Suppressor macrophage treated with lipopolysaccharide for 4 hours (primary cell): ENCODE measurements at places on chromosomes 7 and 10.

- no peak for DNase-seq
Measured at GRCh38 chr10:5532618-5533097, 7.9 kb downstream of the CALML3 start.

- DNase-seq = no peak
Measured at GRCh38 chr7:114864278-114864677, 57.6 kb upstream of the MDFIC start.

- DNase-seq = no peak
Measured at GRCh38 chr7:4958477-4959301, at the start of gene MMD2. Gene MMD2 (minus strand): TSS chr7:4959187. CDS start chr7:4959017, 170 bp downstream.

DNA sequence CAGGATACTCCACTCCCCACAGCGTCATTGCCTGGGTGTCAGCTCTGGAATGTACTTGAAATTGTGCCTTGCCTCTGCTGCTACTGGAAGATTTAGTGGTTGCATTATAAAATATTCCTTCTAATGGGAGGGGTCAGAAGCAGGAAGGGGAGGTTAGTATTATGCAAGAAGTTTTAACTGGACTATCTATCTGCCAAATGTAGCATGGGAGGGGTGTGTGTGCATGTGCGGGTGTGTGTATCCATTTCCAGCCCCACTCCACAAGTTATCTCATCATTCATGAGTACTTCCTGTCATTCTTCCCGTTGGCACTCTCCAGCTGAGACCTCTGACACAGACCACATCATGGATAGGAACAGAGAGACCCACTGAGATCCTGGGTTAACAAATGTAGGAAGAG lies 13.4 kb downstream of the MBL2 start:
- DNase-seq = no peak

DNA sequence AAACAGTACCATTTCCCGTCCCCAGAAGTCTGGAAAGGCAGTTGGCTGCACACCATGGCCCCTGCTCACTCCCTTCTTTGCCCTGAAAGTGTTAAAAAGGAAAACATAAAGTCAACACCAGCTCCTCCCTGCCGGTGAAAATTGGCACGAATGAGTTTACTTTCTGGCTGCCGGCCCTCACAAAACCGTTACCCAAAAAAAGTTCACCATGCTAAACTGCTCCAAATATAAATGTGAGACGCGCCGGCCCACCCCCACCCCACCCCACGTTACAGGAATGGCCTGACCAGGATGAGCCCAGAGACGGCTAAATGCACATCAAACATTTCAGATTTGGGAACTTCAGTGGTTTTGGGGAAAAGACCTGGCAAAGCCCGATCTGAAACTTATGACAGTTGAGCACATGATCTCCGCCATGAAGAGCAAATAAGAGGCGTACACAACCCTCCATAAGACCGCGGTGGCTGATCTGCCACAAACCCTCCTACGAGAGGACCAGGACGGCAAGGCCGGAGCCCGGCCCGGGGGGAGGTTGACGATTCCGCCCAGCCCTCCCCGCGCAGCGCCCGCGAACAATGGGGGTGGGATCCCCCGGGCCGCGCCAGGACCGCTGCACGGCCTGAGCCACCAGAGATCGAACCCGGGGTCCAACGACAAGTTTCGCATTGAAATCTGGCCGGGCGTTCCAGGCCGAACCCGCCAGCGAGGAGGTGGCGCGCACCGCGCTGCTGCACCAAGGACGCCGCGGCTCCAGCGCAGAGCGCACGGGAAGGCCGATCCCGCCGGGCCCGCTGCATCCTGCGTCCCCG lies 952 bp downstream of the DIP2C start:
- peak; percentile 0 for DNase-seq

DNA sequence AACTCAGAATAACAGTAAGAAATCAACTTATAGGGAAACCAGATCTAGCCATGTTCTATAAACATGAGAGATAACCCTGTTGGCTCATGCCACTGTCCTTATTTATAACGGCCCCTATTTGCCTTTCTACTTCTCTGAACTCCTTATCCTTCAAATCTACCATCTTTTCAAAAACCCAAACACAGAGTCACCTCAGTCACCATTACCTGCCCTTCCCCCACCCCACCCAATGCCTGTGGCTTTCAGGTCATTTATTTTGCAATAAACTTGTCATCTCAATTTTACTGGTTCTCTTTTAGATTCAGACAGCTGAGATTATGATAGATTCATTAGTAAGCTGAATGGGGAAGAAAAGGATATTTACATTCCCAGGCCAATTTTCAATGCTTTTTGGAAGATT lies 53.6 kb downstream of the KMT2C start:
- no peak for DNase-seq

DNA sequence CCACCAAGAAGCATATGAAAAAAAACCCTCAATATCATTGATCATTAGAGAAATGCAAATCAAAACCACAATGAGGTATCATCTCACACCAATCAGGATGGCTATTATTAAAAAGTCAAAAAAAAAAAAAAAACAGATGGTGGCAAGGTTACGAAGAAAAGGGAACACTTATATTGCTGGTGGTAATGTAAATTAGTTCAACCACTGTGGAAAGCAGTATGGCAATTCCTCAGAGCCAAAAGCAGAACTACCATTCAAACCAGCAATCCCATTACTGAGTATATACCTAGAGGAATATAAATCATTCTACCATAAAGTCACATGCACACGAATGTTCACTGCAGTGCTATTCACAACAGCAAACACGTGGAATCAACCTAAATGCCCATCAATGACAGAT lies 46.0 kb downstream of the CNOT4 start:
- DNase-seq = peak; percentile 15

GRCh38 chr7:90894122-90894521 lies 298.0 kb downstream of the CDK14 start:
- no peak for DNase-seq

GRCh38 chr7:14436878-14437277 lies 447.4 kb upstream of the ETV1 start:
- DNase-seq = no peak

DNA sequence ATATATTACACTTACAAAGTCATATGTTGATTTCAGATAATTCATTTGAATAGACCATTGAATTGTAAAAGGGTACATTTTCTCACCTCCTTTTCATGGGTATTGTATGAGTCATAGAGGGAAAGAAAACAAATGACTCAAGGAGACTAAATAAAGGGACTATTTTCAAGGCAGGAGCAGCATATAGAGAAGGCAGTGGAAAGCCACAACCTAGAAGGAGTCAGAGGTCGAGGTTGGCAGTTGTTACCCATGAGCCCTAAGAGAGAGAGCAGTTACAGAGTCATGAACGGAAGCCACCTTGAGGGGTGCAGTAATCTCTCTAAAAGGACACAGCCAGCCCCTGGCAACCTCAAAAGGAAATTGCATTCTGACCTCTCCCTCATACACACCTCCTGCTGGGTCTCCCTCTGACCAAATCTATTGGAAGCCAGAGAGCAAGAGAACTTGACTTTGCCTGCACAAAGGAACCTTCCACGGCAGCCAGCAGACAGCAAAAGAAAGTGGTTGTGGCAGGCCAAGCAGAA lies 137.9 kb downstream of the GRM8 start:
- no peak for DNase-seq

- no peak for DNase-seq
Measured at GRCh38 chr7:27462575-27463270, 200.0 kb downstream of the HIBADH start.
